SK-N-SH (cell line): ENCODE measurements at places on chromosomes 7 and 10.

GRCh38 chr10:33735464-33735923 lies 401.0 kb upstream of the NRP1 start:
- no peak for DNase-seq

DNA sequence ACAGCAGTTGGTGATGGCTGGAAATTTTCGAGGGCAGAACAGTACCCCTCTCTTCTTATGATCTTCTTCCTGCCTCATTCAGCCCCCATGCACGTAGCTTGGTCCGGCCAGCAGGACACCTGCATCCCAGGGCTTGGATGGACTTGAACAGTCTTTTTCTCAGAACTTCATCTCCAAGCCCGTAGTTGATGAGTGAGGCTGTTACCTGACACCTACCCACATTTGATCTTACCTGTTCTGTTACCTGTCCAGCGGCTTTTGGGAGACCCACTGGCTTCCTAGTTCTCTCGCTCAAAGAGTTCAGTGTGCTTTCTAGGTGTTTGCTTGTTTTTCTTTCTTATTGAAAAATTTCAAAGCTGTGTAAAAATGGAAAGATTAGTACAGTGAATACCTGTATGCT lies 212.2 kb downstream of the CUX1 start:
- DNase-seq, result no peak

- DNase-seq, result peak; percentile 21
Observed at GRCh38 chr7:36264123-36264801, 111.2 kb downstream of the EEPD1 start.

DNA sequence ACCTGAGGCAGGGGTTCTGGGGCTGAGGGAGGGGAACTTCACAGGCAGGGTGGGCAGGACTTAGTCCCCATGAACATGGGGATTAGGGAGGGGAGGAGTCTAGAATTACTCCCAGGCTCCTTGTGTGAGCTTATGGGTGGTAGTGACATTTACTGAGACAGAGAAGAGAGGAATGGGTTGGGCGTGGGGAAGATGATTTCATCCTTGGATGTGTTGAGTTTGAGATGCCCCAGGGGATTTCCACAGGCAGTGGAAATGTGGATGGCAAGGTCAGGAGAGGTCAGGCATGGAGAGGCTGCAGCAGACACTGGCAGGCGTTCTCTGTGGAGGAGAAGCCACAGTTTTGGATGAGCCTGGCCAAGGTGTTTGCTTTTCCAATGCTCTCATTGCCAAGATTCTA lies 26.4 kb upstream of the GSDME start:
- no peak for DNase-seq

- no peak for DNase-seq
Observed at GRCh38 chr7:156401617-156402016, 239.0 kb upstream of the RNF32 start.

- DNase-seq, result no peak
Observed at GRCh38 chr10:31875608-31876007, 53.0 kb downstream of the ARHGAP12 start.
